ENCODE measurements at places on chromosomes 6 and 20. TPM values are rescaled to one million over a fixed set of nuclear protein-coding genes. Genes with fewer than 3 reads are reported as not detected.

FRK gene
- total RNA-seq: 0.07 TPM

PACSIN1 gene
- total RNA-seq: not detected

GPLD1 gene
- 0.43 TPM for total RNA-seq

BYSL gene
- total RNA-seq: 28.9 TPM

LRRC73 gene
- not detected for total RNA-seq

DAAM2 gene
- under 0.01 TPM for total RNA-seq

MRAP2 gene
- 4.3 TPM for total RNA-seq

All from thoracic aorta endothelial cell (primary cell).